ENCODE measurements at places on chromosomes 3 and 15.

GRCh38 chr3:195214381-195214780 lies 56.6 kb downstream of the XXYLT1 start:
- no peak for DNase-seq

- no peak for DNase-seq
These were observed 55.4 kb downstream of the ZNF148 start for GRCh38 chr3:125319765-125320164.

GRCh38 chr3:62669161-62669560 lies 206.1 kb downstream of the CADPS start:
- DNase-seq, result no peak

- no peak for DNase-seq
These were observed 257.6 kb upstream of the GOLGA6L4 start for GRCh38 chr15:83977992-83978391.

DNA sequence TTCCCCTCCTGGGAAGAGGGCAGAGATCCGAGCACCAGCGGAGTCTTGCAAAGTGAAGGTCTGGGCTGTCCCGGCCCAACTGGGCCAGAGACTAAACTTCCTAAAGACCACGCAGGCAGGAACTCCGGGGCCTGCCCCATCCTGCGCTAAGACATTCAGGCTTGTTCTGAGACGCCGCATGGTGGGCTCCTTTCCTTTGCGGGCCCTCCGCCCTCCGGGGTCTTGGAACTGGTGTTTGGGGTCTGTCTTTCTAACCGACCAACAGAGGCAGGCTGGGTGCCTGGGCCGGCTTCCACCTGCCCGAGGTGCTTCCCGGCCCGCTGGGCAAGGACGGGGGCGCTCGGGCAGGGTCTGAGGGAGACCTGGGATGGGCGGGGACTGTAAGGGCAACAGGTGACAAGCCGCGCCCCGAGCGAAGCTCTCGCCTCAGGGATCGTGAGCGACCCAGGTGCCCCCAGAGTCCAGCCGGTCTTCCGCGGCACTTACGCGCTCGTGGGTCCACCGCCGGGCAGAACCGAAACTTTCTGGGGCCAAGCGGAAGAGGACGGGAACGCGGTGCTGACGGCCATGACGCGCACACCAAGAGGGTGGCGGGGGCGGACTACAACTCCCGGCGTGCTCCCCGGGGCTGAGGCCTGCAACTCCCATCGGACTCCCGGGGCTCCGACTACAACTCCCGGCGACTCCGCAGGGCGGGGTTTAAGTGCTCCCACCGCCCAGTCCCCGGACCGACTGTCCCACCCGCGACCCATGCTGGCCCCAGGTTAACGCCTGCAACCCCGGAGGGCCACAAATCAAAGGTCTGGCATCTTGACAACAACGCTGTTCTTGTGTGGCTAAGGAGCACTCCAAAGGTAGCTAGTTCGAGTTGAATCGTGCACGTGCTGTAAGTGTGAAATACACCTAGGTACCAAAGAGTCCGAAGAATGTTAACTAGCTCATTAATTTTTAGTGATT lies at the start of gene FYCO1:
Gene FYCO1, minus strand, starts transcription at position 589 of the 957 bp plus-strand sequence. CDS start 10,914 bp downstream, outside the sequence.
- peak; percentile 73 for DNase-seq

DNA sequence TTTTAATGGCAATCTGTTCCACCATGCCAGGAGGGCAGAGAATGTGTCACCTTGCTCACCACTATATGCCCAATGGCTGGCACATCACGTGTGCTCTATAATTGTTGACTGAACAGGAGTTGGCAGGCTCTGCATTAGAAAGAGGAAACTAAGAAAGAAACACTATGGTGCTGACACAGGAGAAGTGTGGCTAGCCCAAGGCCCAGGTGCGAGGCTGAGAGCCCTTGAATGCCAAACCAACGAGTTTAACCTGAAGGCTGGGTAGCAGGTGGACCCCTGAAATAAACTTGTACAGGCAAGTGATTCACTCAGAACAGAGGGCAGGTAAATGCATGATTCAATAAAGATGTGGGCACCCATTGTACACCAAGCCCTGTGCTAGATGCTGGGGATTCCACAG lies 2.4 kb downstream of the CHCHD4 start:
- no peak for DNase-seq

DNA sequence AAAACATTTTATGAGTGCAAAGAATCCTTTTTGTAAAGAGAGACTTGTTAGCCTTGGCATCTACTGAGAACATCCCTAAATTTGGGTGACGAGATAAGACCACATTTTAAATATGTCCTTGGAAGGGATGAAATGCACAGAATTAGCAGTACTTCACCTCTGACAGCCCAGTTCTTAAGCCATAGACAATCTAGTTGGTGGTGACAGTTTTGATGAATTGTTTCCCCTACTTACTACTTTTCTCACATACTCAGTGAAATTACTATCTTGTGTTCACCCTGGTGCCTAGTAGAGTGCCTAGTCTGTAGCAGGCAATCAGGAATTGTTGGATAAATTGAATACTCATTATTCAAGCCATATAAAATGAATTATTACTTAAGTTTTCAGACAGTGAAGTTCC lies 3.4 kb downstream of the SCAANT1 start:
- no peak for DNase-seq
